ENCODE measurements at places on chromosomes 3 and 15.

DNA sequence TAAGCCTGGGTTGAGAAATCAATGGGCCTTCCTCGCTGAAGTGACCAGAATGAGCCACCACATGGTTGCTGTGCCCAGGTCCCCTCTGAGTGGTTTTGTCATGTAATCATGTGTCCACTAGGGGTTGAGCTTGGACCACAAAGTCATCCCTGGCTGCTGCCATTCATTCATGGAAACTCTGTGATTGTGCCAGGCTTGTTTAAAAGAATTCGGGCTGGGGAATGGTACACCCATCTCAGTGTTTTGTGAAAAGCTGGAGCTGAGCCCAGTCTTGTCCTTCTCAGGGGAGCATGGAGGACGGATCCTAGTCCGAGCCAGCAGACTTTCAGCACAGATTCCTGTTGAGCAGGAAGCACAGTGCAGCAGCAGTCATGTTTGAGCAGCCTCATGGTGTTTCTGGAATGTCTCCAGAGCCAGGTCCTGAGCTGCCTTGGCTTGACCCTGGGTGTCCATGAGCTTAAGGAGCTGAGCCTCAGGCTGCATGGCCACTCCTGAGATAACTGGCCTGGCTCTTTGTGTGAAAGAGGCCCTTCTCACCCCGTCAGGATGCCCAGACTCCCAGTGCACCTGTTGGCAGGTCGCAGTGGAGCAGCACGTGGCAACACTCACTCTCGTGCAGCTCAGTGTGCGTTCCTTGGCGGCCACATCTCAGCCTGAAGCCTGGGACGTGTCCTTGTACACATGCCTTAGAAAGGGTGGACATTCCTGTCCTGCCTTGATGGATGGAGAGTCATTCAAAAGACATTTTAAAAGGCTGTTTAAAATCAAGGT is 260.3 kb upstream of the TPM1 start:
- DNase-seq = peak; percentile 93

DNA sequence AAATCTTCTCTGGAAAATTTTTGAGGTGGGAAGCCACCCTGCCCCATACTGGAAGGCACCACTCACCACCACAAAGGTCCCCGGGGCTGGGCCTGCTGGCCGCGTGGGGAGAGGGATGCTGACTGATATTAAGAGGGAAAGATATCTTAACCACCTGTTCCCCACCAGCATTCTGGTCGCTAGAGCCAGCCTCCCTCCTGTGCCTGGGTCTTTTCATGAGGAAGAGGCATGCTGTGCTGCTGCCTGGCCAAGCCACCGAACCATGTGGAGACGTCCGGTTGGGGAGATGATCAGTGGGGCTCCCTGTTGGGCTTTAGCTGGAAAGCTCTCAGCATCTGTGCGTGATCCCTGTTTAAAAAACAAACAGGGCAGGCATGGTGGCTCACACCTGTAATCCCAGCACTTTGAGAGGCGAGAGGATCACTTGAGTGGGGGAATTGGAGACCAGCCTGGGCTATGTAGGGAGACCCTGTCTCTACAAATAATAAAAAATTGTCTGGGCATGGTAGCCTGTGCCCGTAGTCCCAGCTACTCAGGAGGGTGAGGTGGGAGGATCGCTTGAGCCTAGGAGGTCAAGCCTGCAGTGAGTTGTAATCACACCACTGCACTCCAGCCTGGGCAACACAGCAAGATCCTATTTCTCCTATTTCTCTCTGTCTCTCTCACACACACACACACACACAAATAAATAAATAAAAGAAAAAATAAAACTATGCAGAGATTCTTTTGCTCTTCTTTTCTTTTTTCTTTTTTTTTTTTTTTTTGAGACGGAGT is 1.0 kb downstream of the KLHL18 start:
- DNase-seq = no peak

DNA sequence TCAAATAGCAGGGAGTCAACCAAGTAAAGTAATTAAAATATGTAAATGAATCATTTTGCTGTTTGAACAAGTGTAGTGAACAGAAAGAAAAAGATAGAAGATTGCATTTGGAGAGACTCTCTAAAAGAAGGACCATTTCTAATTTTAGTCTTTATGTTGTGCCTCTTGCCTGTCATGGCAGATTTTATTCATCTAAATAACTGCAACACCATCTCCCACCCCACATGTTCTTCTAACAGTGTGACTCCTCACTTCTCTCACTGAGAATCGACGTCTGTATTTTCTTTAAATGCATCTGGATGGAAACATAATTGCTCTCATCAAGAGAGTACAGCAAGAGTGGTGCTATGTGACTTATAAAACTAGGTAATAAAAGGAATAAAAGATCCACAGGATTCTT is 439.9 kb upstream of the GBE1 start:
- DNase-seq = no peak

- DNase-seq = peak; percentile 30
Observed at GRCh38 chr3:138079901-138080300, 35.5 kb downstream of the DZIP1L start.

DNA sequence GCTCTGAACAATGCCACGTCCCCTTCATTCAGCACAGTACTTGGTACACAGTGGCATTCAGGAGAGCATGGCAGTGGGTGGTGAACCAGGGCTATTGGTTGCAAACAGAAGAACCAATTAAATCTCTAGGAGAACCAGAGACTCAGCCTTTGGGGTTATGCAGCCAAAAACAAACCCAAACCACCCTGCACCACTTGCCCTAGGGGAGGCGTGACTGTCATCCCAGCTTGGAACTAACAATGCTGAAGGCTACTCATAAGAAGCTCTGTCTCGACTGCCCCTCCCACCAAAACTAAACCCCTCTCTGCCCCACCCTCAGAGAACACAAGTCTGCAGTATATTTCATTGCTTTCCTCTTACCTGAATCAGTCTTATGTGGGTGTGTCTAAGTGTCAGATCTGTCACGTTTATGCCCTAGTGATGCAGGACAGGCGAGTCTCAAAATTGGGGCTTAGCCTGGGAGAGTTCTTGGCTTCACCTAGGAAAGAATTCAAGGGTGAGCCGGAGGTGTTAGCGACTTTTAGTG is 15.2 kb upstream of the KLHL40 start:
- DNase-seq = no peak

DNA sequence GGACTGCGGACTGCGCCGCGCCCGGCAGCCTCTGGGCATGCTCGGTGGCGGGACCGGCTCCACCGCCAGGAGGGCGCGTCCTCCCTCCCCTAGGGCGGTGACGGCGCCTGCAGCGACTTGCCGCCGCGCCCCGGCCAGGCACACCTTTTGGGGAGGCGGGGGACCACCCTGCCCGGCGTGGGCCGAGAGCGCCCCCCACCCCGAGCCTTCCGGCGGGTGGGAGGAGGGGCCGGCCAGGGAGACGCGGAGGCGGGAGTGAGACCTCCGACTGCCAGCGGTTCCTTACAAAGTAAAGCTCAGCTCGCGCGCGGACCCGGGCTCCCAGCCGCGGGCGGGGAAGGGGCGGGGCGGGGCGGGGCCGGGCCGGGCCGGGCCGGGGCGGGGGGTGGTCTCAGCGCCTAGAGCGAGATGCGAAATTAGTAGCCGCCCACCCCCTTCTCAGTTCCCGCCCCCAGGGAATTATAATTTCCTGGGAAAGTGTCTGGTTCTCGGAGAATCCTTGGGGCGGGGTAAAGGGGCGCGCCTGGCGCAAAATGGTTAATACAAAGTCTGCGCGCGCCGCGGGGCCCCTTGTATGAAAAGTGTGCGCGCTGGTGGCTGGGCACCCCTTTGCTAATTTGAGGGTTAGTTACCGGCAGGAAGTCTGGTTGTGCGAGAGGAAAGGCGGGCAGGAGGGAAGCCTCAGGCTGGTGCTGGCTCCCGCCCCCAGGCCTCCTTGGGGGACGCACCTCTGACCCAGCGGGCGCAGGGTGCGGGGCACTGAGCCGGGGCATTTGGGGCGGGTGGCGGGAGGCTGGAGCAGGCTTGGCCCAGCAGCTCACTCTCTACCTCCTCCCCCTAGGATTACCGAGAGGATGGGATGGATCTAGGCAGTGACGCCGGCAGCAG is 224.8 kb upstream of the IL12A start:
- DNase-seq = peak; percentile 94

- peak; percentile 32 for DNase-seq
Observed at GRCh38 chr3:172511783-172512762, 11.2 kb downstream of the TNFSF10 start.

GRCh38 chr3:140931016-140931454 is 10.6 kb upstream of the SLC25A36 start:
- no peak for DNase-seq

DNA sequence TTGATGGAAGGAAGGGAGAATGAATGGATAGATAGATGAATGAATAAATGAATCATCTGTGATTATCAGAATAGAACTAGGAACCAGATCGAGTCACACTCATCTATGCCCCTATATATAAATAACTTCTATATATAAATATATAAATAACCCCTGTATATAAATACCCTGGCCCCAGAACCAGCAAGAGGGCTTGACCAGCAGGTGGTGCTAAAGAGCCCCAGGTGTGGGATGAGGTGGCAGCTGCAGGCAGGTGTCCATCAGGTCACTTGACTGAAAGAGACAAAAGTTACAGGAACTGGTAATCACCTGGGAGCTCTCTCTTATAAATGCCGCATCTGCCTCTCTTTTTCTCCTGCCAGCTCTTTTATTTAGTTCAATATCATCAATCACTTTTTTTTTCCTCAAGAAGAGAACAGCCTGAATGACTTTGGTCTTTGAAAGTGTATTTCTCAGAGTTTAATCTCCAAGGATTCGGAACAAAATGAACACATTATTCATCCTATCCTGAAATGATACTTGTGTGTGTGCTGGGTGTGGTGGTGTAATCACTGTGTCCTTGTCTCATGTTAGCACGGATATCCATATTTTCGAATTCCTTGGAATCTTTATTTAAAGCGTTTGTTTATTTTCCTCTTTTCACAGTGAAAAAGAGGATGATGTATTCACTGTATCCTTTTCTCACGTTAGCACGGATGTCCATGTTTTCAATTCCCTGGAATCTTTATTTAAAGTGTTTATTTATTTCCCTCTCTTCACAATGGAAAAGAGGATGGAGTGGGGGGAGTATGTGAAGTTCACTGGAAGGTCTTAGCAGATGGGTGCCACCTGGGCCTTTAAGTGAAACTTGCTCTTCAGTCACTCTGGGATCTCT is 35.4 kb upstream of the ATG7 start:
- peak; percentile 47 for DNase-seq

GRCh38 chr3:186004209-186004608 is 66.4 kb upstream of the TRA2B start:
- DNase-seq = no peak

GRCh38 chr15:48978638-48979037 is 14.9 kb upstream of the SHC4 start:
- no peak for DNase-seq

GRCh38 chr3:112512320-112512719 is 13.0 kb upstream of the BTLA start:
- no peak for DNase-seq

DNA sequence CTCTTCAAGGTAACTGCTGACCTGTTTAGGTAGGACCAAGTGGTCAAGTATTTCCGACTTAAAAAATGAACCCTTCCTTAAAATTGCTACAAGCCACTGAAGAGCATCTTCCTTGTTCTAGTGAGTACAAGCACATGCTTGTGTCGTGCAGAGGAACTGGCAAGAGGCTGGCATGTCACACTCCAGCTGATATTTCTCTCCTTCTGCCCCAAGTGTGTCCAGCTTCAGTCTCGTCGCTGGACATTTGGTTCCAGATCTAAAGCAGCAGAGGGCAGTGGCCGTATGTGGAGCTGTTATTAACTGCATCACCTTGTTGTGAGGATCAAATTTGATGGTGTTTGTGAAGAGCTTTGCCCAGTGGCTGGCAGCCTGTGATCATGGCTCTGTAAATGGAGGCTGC is 10.0 kb downstream of the RBP2 start:
- no peak for DNase-seq

GRCh38 chr15:77839970-77840905 is 207.5 kb upstream of the LINGO1 start:
- DNase-seq = no peak

DNA sequence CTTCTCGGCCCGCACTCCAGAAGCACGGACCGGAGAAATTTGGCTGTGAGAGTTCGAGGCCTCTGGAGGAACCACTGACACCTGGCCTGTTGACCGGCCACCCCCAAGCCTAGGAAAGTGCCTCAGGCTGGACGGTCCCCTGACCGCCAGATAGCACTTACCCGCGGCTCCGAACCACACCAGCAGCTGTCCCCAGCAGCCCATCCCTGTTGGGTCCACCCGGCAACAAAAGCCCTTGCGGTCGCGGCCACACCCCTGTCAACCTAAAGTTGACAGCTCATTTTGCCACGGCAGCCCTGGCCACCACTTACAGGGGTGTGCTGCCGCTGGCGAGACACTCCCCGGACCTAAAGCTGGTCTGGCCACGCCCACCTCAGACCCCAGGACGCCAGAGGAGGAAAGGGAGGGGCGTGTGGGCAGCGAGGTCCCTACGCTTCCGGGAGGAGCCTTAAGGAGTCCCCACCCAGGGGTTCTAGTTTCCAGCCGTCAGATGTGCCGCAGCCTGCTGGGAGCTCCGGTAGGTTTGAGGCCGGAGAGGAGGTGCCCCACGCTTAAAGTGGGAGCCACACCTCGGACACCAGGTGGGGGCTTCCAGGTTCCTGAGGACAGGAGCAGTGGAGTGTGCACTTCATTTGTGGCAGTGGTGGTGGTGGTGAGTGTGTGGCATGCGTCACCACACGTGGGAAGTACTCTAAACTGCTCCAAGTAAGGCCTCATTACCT is at the start of gene LTK:
Gene LTK (minus strand): TSS at position 322 of the 722 bp plus-strand sequence. CDS start 118 bp downstream, at position 204.
- no peak for DNase-seq

GRCh38 chr3:94525043-94525442 is 462.2 kb downstream of the NSUN3 start:
- DNase-seq = peak; percentile 34

GRCh38 chr15:28876131-28876844 is 9.5 kb upstream of the APBA2 start:
- no peak for DNase-seq

DNA sequence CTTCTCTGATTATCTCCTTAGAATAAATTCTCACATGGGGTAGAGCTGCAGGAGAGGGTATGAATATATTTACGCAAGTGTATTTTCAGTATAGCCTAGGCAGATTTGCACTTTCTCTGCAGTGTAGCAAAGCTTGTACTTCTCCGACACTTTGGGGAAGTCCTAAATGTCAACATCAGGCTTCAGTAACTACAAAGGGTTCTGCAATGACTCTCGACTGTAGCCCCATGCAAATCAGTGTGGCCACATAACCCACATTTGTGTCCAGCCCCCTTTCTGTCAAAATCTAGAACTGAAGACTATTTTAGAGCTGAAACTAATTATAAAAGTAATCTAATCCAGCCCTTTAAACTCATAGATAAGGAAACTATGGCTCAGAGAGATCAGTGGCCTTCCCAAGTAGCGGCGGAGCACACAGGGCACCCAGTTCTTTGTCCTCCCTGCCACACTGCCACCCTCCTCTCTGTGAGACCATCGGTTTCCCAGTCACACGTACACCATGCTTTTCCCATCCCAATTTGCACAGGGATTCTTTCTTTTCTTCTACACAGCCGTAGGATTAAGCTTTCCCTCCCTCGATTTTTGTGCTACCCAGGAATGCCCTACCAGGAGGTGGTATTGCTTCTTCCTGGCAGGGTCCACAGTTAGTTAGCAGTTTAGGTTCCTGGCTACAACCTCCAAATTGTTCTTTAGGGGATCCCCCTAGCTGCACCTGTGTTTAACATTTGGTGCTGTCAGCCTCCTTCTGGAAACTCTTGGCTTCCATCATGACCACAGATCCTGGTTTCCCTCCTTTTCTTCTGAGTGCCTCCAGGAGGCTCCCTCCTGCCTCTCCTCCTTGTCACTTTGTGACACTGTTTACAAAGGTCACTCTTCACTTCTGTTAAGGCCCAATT is 22.9 kb downstream of the MRAS start:
- no peak for DNase-seq
